IMR-90 (cell line): ENCODE measurements at places on chromosomes 7 and 10. TPM values are rescaled to one million over a fixed set of nuclear protein-coding genes. Genes with fewer than 3 reads are reported as not detected.

H2AZ2 gene
- 162 and 230 TPM in 2 replicates for total RNA-seq

FKBP6 gene
- total RNA-seq, result not detected in 2 replicates

PTPRN2 gene
- total RNA-seq, result under 0.01 TPM in 1 of 2 replicates, not detected in the other

- peak; percentile 81 for DNase-seq
These were observed 365.7 kb upstream of the SEMA3C start for GRCh38 chr7:81284576-81284975.

- peak; percentile 82 for DNase-seq
These were observed 773.2 kb upstream of the LRRN3 start for GRCh38 chr7:110317541-110318265.
